HuH-7 (cell line): ENCODE measurements at places on chromosomes 13 and 19.
A peak's percentile ranks its signal among the peaks of the same experiment; 100 is the strongest.

- no peak for DNase-seq
Observed at GRCh38 chr13:110713981-110714796, 689 bp downstream of the ING1 start.

GRCh38 chr13:74203576-74203975 lies 69.4 kb upstream of the KLF12 start:
- DNase-seq = no peak

DNA sequence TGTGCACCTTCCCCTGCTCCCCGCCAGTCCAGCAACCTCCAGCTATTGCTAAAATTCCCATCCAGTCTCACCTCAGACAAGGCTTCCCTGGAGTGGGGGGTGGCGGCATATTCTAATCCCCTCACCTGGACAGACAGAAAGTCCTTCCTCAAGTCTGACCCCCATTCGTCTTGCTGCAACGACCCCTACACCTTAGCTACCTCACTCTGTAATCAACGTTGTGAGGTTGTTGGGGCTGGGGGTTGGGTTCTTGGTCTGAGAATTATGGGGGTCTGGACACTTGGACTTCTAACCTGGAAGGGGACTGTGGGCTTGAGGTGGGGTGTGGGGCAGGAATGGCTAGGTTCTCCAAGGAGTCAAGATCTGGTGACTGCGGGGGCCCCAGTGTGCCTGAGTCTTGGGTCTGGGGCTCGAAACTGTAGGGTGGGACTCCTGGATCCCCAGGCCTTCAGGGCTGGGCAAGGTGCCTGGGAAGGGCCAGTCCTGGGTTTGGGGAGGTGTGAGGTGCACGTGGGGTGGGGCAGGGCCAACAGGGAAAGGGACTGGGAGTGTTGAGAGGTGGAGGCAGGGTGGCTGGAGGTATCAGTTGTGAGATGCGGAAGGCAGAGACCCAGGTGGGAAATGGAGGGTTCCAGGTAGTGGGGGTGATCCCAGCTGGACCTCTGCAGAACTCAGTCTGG lies 1.3 kb downstream of the FOXA3 start:
- DNase-seq = no peak

- DNase-seq = no peak
Observed at GRCh38 chr19:2582984-2583956, 107.3 kb downstream of the GADD45B start.

GRCh38 chr13:60229708-60230272 lies 66.1 kb upstream of the DIAPH3 start:
- no peak for DNase-seq

- no peak for DNase-seq
Observed at GRCh38 chr13:30806784-30807183, 71.4 kb downstream of the ALOX5AP start.

DNA sequence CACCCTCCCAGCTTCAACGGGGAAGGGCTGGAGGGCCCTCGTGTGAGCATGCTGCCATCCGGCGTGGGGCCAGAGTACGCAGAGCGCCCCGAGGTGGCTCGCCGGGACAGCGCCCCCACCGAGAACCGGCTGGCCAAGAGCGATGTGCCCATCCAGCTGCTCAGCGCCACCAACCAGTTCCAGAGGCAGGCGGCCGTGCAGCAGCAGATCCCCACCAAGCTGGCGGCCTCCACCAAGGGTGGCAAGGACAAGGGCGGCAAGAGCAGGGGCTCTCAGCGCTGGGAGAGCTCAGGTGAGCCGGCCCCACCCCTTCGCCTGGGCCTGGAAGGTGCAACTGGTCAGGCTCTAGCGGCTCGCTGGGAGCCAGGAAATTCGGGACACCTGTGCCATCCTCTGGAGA lies 20.0 kb downstream of the PEX11G start:
- DNase-seq = no peak

- DNase-seq = no peak
Observed at GRCh38 chr19:10145031-10145430, 25.3 kb upstream of the EIF3G start.

DNA sequence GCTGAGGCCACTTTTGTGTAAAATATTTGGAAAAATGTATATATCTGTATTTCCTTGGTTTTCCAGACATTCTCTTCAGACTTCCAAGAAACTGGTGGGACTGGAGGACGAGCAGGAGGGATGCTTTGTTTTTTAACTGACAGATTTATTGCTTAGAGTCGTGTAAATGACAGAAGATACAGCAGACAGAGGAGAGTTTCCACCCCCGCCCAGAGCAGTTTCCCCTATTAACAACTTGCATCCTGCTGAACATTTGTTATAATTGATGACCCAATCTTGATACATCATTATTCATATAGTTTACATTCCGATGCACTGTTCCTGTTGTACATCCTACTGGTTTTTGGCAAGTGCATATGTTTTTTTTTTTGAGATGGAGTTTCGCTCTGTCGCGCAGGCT lies 7.1 kb upstream of the DOCK6 start:
- DNase-seq = no peak

DNA sequence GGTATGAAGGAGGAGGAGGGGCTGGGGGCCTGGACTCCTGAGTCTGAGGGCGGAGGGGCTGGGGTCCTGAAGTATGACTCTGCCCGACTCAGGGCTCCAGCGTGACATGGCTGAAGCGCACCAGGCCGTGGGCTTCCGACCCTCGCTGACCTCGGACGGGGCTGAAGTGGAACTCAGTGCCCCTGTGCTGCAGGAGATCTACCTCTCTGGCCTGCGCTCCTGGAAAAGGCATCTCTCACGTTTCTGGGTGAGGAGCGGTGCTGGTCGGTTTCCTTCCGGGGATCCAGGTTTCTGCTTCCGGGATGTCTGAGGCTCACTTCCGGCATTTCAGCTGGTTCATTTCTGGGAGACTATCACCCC lies 1.2 kb downstream of the CPT1C start:
- no peak for DNase-seq

DNA sequence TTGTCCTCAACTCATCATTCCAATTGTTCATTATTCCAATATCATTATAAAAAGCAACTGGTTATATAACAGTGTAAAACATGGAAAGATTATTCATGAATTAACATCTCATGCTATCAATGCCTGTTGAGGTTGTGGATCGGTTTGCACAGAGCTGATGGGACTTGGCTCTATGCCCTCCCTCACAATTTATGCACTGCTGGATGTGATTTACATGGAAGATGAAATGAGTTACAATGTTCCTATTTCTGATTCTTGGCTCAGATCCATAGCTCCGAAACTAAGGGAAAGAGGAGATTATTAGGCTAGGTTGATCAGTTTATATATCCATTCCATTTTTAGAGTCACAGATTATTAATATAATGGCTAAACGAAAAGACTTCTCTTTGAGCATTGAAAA lies 38.6 kb downstream of the SCEL start:
- DNase-seq = no peak

GRCh38 chr19:7703332-7703731 lies 1.4 kb upstream of the FCER2 start:
- DNase-seq = no peak

DNA sequence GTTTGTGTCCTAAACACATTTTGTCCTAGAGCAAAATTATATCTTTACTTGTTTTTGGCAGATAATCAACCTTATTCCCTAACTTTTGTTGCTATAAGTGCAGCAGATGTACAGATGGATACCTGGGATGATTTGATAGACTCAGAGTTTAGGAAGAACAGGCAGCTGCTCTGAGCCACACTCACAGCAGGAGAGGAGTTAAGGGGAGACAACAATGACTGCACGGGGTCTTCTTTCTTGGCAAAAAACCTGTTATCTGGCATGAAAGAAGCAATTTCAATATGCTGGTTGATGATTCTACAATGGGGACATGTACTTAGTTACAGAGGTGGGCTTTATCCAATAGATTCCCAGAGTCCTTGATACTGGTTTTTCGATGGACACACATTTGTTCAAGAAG lies 258.9 kb upstream of the PCDH9 start:
- no peak for DNase-seq

GRCh38 chr19:15240515-15240914 lies 8.3 kb upstream of the EPHX3 start:
- DNase-seq = no peak

DNA sequence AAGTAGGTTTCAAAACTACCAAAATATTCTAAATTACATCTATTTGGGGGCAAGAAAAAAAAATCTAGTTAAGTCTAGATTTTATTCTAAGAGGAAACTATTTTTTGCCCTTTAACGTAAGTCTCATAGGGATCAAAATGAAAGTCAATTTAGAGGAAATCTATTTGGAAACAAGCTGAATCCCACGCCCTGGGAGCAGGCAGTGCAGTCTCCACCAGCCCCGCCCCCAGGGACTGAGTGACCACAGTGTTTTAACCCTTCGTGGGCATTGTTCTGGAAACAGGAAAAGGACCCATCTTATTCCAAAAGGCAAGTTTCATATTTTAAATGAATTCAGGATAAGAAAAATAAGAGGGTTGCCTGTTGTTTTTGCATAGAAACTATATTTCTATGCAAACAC lies 209.7 kb downstream of the SPRY2 start:
- DNase-seq = peak; percentile 32

DNA sequence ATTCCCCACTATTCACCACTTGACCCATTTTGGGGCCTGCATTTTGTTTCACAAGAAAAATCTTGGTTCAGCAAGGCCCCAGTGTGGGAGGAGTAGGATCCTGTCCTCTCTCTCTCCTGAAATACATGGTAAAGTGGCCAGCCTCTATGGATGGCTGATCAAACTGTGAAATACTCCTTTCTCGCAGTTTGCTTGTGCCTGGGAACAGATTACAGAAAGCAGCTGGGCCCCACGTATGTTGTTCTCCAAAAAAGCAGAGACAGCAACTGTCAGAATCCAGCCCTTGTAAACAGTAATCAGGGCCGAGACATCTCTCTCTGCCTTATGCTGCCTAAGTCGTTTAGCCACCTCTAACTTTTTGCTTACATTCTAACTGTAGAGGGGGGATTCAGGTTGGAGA lies 61.0 kb upstream of the RAP2A start:
- no peak for DNase-seq
